ENCODE measurements at places on chromosomes 5 and 9.

GRCh38 chr5:10789726-10790125, 28.7 kb upstream of the DAP start:
- no peak for DNase-seq

- DNase-seq = no peak
These were observed 96.1 kb downstream of the F2RL2 start for GRCh38 chr5:76526950-76527583.

- no peak for DNase-seq
These were observed 731.1 kb downstream of the PTPRD start for GRCh38 chr9:9881692-9882091.

- no peak for DNase-seq
These were observed 40.6 kb downstream of the SGCD start for GRCh38 chr5:156367597-156367996.

GRCh38 chr9:1927546-1927945, 87.6 kb upstream of the SMARCA2 start:
- DNase-seq = no peak

GRCh38 chr9:112617371-112617770, 100.5 kb downstream of the INIP start:
- DNase-seq = no peak

GRCh38 chr5:125835293-125836172, 587.7 kb upstream of the GRAMD2B start:
- peak; percentile 56 for DNase-seq

DNA sequence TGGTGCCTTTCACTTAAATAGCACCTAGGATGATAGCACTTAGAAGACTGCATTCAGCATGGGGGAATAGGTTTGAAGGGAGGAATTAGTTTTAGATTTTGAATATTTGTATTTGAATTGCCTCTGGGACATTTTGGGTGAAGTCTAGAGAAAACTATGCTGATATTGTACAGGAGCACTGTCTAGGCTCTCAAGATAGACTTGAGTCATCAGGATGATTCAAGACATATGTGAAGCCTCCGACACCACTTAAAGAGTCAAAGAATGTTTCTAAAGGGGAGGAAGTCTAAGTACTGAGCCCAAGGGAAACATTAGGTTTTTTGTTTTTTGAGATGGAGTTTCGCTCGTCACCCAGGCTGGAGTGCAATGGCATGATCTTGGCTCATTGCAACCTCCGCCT, 63.9 kb upstream of the CCDC180 start:
- no peak for DNase-seq

DNA sequence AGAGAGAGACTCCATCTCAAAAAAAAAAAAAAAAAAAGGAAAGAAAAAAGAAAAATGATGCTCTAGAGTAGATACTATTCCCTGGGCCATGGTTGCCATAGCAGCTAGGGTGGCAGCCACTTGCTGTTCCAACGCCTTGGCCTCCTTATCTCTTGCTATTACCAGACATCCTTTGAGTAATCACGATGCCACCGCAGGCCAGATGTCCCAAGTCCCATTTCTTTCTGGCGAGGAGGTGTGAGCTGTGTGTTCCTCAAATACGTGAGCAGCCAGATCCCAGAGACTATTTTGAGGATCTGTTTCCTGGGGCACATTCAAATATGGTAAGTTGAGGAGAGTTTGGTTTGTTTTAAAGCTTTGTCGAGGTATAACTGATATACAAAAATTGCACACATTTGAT, 23.4 kb upstream of the GFPT2 start:
- DNase-seq = no peak

- DNase-seq = no peak
These were observed 407.7 kb upstream of the IRX1 start for GRCh38 chr5:3187771-3188425.

DNA sequence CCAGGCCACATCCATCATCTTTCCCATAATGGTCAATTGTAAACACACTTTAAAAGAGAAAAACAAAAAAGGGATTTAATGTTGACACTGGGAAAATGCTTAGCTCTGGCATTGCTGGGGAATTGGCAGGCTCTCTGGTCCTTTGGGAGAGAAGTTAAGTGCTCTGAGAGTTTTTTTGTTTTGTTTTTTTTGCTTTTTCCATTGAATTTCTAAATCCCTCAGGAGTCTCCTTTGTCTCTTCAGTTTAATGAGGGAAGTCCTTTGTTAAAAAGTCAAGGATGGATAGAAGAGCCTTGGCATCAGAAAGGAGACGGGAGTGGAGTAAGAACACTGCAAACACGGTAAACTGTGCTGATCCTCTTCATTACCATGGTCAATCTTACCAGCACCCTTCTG, 7.1 kb upstream of the HAND1 start:
- no peak for DNase-seq

DNA sequence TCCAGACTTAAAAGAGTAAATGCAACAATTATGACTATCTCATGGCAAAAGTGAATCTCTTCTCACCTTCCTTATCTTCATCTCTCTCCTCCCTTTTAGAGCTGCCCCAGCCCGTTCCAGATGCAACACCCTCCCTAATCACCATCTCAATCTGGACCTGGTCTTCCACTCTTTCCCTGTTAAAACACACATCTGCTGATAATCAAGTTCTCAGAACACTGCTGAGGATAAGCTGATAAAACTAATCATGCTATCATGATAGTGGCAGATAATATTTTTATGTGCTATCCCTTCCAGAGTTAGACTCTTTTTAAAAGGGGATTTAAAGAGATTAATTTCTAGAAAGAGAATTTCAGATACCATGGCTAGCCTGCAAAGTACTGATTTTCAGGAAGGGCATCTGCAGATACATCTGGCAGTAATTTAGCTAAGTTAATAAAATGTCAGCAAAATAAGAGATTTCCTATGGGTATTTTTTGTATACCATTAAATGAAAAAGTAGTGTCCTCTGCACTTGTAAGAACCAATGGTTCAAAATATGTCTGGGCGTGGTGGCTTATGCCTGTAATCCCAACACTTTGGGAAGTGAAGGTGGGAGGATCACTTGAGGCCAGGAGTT, 17.2 kb downstream of the SGTB start:
- no peak for DNase-seq

- no peak for DNase-seq
These were observed 59.4 kb upstream of the C5orf46 start for GRCh38 chr5:147965715-147966114.

DNA sequence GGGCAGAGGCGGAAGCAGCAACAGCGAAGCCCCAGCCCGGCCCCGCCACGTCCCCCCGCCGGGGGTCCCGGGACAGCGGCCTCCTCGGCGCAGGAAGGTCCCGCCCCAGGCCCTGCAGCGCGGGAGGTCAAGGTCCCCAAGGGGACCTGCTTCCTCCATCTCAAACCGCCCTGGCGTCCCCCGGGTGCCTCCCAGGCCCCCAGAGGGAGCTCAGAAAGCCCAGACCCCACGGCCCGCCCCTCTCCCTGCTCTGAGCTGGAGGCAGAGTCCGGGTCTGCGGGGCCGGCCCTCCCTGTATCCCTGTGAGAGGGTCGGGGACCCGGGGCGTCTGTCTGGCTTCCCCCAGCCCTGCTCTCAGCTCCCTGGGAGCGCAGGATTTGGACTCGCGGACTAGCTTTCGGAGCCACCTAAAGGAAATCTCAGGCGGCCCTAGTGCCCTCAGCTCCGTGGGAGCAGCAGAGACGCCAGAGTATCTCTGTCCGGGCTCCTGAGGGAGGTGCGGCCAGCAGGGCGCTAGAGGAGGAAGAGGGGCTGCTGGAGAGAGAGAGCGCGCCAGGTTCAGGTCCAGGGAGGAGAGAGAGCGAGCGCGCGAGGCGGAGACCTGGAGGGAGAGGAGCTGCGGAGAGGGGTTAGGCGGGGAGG, 30.7 kb downstream of the EXOC3 start:
- no peak for DNase-seq
